ENCODE measurements at places on chromosomes 5 and 9.

DNA sequence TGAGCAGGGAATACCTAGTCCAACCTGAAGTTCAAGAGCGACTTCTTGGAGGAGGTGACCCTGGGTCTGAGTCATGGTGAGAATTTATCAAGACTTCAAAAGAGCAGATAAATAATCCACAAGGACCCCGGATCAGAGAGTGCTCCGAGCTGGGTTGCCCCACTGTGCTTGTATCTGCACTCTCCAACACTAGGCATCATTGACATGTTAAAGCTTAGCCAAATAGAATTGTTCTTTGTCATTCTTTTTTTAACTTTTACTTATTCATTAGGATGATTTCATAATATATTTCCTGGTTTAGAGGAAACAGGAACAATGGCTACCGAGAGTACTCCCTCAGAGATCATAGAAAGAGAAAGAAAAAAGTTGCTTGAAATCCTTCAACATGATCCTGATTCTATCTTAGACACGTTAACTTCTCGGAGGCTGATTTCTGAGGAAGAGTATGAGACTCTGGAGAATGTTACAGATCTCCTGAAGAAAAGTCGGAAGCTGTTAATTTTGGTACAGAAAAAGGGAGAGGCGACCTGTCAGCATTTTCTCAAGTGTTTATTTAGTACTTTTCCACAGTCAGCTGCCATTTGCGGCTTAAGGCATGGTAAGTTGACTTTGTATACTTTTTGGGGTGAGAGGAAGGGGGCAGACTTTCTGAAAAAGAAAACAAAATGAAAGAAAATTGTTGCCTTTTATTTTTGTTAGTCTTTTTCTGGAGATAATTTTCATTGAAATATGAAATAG, at the start of gene CARD6:
TSS of gene CARD6 (plus strand) at position 300 of the 738 bp plus-strand sequence. CDS start at position 316, 16 bp downstream.
- DNase-seq = peak; percentile 73

GRCh38 chr9:27715651-27716050, 142.4 kb upstream of the C9orf72 start:
- no peak for DNase-seq

GRCh38 chr9:90741036-90741435, 60.6 kb upstream of the SYK start:
- DNase-seq = no peak

- DNase-seq = no peak
Observed at GRCh38 chr9:76557674-76558225, 98.8 kb downstream of the GCNT1 start.

DNA sequence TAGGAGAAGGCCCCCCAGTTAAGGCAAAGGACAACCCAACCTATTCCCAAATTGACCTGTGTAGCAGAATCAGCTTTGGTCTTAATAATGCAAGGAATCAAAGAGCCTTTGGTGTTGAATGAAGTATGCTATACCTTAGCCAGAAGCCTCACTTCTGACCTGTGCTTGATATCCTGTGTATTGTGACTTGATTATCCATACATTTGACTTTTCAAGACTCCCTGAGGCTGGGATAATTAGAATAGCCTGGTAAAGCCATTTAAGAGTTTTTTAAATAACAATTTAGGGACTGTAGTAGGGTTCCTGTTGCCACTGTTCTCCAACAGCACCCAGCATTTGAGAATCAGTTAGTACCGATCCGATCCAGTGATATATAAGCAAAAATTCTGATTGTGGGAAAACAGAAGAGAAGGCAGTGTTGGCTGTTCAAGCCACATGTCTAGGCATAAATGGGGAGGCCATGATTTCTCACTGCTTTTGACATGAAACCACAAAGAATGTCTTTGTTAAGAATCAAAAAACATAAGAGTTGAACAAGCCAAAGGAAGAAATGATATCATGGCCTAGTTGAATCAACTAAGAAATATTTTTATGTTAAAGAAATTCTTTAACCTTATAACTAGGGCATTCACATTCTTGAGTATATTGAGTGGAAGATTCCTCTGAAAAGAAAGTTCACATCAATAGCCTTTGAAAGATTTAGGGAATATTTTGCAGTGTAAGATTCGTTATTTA, 98.9 kb downstream of the F2RL2 start:
- DNase-seq = no peak
